T1000 (cell line): ENCODE measurements at places on chromosomes 7 and 10.

DNA sequence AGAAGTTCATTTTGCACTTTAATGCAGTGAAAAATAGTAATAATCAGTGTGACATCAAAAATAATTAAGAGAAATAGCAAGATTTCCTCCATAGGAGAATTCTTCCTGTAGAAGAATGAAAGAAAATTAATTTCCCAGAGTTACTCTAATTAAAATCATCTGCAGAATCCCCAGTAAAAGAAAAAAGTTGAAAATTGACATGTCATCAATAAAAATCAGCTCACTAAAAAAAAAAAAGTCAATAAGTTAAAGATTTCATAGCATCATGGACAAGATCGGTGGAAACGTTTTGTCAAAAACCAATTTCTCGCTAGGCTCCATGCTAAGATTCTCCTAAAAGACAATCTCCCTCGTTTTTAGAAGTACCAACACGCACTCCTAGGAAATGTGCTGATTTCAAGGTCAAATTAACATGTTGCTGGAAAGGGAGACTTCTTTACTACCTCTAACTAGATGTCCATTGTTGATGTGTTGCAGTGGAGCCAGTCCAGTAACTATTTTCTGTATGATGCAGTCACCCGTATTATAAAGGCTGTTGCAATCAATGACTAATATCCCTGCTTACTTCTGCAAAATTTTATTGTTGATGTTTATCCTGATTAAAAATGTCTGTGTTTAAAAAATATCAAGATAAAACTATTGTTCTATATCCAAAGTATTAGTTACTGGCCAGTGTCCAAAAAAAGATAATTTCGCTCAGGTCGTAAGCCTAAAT is 591.9 kb upstream of the MGMT start:
- no peak for DNase-seq

GRCh38 chr10:66940965-66941364 is 15.1 kb downstream of the LRRTM3 start:
- DNase-seq: no peak

DNA sequence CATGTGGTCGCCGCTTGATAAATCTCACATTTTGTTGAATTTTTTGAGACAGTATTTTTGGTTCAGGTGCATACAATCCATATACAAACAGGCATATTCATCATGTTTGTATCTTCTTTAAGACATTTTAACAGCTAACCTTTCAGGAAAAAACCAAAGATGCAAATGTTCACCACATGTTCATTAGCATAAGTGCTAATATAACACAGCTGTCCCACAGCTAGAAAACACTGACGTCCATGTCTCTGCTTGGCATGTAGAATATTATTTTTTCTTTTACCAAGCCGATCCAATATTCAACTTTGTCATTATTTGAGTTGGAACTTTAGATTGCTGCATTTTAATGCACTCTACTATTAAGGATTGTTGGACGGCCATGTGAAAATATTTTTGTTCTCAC is 31.2 kb downstream of the BMPER start:
- DNase-seq: no peak

DNA sequence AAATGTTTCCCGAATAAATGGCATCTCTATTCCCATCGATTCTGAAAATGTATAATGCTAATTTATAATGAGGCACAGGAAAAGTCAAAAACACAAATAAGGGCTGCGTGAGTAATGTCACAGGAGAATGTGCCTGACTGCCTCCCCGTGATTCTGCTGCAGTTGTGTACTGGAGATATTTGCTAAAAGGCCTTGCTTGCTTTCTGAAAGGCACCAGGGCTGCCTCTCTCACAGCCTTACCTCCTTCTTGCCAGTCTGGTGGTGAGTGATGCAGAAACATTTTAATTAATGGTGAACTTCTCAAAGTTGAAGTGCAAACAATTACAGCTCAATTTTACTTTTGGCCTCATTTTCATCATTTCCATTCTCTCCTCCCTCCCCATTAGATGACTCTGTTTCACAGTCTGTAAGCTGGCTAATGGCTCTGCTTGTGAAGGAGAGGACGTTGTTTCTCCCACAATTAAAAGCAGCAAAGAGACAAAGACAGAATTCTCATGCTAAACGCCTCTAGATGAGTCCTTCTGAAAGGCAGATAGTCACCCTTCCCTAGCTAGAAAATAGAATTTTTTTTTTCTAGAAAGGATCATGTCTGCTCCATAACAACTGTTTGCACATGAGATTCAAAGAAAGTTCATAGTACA is 377.6 kb downstream of the MDFIC start:
- DNase-seq: no peak

GRCh38 chr7:28587211-28587610 is 174.9 kb downstream of the CREB5 start:
- DNase-seq: no peak

DNA sequence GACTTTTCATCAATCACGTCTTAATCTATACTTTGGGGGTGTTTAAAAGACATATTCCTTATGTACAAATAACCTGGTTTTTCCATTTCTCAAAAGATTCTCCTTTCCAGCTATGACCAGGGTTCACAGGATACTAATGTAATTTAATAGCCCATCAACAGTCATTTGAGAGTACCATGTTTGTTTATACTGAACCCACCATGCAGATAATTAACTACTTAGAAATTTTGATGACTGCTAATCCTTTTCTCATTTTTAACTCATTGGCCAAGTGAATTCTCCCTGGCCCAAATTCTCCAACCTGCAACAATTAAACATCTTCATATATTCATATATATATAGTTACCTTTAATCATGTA is 28.8 kb upstream of the KMT2E start:
- DNase-seq: no peak

GRCh38 chr7:115838829-115839228 is 191.7 kb downstream of the TFEC start:
- no peak for DNase-seq

GRCh38 chr10:112631501-112632400 is 184.7 kb downstream of the VTI1A start:
- no peak for DNase-seq

DNA sequence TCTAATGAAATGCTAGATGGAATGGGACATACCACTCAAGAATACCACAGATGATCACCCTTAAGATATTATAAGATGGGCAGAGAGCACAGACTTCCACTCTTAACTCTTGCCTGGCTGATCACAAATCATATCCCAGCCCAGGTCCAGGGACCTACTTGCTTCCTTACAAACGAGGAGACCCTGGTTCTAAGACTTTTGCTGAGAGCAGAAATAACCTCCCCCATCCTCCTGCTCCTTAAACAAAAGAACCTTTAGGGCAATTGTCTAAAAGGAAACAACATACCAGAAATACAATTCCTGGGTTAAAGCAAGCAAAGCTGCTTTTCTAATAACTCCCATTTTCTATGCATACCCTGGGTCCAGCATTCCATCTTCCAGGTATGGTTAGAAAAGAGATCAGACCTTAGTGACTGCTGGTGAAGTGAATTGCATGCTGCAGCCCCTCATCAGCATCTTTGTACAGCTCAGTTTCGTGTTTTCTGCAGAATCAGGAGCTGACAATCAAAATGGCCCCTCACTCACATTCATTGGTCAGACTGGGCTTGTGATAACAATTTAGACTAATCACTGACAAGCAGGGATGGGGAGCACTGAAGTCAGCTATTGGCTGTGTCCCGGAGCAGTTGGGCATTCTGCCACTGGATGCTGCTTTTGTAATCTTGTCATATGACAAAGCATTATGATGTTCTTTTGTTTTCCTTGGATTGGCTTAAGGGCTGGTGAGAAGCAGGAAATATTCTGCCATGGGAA is 14.6 kb downstream of the IFIT3 start:
- DNase-seq: peak; percentile 87
